Fibroblast of skin of left biceps (primary cell): ENCODE measurements at places on chromosomes 3 and 15.

- no peak for DNase-seq
These were observed 20.8 kb upstream of the ALDH1L1 start for GRCh38 chr3:126201168-126201567.

GRCh38 chr15:78167227-78167888, 18.2 kb downstream of the IDH3A start:
- DNase-seq, result no peak

DNA sequence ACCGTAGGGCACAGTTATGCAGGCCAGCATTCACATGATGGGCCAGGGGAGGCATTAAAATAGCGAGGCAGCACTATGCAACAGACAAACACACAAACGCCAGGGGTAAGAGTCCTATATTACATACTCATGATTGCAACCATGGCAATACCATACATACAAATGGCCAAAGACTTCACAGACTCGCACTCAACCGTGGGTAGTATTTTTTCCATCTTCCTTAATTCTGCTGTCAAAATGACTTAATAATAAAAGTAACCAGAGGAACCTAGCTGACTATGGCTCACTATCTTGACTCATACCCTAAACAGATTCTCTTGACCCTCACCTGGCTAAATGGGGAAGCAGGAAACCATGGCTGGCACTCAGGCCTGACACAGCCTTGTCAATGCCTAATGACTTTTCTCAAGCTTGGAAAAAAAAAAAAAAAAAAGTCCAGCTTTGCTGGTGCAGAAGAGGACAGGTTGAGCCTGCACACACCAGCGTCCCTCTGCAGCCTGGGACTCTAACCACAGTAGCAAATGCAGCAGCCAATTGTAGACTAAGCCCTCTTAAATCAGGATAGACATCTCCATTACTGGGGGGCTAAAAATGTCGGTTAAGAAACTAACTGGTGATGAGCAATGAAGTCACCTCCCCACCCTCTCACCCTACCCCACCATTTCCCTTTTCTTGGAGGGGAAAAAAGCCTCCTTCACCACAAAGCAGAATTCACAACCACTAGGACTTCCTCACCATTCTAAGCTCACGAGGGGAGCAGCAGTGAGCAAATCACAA, 23.1 kb downstream of the CCDC12 start:
- DNase-seq, result no peak

GRCh38 chr3:52054661-52055511, 1.5 kb downstream of the DUSP7 start:
- no peak for DNase-seq

DNA sequence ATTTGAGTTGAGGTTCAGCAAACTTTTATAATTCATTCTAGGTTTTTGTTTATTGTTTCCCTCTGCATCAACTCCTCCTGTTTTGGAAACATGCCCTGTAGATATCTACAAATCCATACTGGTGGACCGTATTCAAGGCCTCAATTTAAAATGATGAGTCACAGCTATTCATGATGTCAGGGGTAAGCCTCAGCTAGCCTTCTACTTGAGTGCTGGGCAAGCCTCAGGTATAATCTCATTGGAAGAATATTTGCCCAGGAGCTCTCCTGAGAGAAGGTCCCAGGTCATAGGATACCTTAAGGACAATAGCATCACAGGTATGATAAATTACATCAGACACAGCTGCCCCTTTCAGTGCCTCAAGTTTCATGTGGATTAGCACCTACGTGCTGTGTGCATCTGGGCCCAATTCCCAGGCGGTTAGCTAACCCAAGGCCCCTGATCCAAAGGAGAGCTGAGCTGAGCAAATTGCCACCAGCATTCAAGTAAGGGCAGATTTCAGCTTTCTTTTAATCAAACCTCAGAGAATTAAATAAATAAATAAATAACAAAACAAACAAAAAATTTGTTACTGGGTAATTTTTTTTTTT, 87.5 kb downstream of the KCNMB2 start:
- no peak for DNase-seq

DNA sequence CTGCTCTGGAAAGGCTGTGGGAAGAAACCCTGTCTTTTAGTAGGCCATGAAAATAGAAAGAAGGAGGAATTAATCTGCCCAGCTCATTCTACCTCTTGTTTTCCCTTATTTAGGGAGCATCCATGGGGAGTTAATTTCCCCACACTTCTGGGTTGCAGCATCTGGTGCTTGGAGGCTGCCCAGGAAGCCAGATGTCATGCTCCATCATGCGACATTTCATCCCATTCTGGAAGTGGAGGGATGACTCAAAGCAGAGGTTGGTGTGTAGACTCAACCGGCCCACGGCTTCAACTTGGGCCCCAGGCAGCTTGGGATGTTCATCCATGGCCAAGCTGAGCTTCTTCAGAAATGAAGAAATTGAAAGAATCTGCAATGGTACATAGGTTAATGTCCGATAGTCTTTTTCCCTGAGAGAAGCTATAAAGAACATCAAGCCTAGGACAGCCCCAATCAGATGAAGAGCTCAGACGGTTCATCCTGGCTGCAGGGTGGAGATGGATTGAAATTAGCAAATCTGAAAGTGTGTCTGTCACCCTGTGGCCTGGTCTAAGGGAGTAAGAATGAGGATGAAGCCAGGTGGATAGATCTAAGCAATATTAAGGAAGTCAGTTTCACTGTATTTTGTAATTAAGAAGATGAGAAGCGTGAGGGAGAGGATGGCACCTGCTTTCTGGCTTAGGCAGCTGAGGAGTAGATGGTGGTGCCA, 24.5 kb upstream of the PROK2 start:
- DNase-seq, result no peak

- DNase-seq, result no peak
These were observed 45.4 kb upstream of the CTDSPL start for GRCh38 chr3:37816271-37816670.

DNA sequence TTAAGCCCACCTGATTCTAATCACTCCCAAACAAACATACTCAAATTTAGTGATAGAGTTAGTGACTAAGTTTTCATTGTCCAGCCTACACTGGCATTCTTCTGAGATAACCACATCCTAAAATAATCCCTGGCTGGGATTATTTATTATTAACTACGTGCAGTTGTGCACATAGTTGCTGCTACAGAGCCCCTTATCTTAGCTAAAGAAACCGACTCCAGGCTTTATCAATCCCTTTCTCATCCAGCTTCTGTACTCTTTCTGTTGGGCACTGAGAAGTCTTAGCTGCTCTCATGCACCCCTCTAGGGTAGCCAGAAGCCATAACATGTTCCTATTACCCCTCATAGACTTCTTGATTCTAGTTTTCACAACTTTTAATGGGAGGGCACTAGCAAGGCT, 208.7 kb downstream of the MBNL1 start:
- no peak for DNase-seq

GRCh38 chr3:67388738-67389137, 265.7 kb downstream of the SUCLG2 start:
- no peak for DNase-seq

DNA sequence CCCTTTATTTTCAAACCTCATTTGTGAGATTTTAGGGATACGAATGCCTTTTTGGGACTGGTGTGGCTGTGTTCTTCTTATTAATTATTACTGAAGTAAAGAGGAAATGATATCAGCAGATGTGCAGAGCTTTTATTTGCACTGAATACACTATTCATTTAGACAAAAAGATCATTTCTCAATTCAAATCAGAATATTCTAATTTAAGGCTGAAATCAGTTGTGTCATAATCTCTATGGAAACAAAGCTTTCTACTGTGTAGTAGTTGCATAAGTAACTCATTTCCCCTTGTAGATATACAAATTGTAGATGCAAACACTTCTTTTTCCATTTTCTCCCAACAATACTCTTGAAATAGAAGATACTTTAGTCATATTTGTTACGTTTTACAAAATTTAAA, 56.0 kb downstream of the PDE8A start:
- no peak for DNase-seq

- DNase-seq, result peak; percentile 67
These were observed 29.7 kb upstream of the SHC4 start for GRCh38 chr15:48993380-48993779.

GRCh38 chr3:138359919-138360868, 11.8 kb downstream of the MRAS start:
- no peak for DNase-seq

- DNase-seq, result no peak
These were observed 63.1 kb upstream of the CSPG5 start for GRCh38 chr3:47641739-47642138.

GRCh38 chr15:48759921-48760320, 50.9 kb downstream of the CEP152 start:
- no peak for DNase-seq

DNA sequence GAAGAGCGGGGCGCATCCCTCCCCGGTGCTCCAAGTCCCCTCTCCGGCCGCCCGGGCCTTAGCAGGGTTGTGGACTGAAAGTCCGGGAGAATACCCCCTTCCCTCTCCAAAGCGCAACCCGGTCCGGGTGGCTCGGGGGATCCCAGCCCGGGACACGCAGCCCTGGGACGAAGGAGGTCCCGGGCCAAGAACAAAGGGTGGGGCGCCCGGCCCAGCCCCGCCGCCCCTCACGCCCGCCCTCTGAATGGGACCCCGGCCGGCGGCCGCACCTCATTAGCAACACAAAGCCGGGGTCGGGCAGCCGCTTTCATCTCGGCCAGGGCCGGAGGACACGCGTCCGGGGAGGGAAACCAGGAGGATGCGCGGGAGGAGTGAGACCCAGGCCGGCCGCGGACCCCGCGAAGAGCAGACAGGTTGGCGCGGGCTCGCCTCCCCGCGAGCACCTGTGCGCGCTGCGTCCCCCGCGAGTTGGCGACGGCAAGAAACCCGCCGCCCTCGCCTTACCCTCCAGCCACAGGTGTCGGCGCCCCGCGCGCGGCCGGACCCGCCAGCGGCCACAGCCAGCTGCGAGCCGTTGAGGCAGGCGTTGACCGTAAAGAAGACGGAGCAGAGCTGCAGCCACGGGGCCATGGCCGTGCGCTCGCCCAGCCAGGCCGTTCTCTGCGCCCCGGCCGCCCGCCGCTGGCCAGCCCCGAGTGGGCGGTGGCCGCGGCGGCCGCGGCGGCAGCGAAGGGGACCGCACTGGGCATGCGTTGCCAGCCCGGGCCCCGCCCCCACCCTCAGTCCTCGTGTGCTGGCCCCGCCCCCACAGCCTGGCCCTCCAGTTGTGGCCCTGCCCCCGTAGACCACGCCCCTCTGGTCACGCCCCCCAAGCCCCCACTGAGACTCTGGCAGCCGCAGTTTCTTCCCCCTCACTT, at the start of gene IL17RD:
TSS of gene IL17RD (minus strand) at position 697 of the 917 bp plus-strand sequence. CDS start at position 630, 67 bp downstream.
- no peak for DNase-seq

DNA sequence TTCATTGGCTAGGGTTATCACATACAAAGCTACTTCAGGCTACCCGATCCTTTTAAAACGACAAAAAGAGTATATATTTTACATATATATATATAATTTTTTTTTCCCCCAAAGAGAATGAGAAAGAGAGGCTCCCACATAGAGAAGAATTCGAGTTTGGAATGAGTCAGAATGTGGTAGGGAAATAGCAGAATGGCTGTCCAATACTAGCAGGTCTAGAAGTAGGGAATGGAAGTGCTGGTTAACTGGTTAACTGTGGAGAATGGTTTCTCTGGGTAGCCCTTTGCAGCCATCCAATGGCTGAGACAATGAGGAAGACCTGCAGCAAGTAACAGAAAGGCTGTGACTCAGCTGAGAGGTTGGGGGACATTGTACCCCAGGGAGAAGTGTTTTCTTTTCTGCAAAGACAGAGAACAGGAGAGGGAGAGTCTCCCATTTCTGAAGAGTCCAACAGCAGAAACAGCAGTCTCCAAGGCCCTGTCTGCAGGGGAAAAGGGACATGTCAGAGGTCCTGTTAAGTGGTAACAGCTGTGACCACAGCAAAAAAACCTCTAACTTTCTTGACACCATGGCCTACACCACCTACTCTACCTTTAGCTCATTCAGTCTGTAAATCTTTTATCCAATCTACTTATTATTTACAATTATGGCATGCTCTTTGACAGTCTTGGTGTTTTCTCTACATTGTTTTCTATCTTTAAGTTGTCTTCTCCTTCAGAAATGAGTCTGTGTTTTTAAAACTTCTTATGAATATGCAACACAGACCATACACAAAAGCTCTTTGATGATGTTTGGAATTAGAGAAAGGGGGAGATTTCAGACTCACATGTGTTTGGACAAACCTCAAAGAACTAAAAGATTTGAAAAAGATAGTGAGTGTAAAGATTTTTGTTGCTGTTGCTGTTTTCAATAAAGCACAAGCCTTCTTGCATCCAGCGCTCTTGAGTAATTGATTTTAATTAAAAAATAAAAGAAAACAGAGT, 116.1 kb upstream of the SLC7A14 start:
- no peak for DNase-seq

DNA sequence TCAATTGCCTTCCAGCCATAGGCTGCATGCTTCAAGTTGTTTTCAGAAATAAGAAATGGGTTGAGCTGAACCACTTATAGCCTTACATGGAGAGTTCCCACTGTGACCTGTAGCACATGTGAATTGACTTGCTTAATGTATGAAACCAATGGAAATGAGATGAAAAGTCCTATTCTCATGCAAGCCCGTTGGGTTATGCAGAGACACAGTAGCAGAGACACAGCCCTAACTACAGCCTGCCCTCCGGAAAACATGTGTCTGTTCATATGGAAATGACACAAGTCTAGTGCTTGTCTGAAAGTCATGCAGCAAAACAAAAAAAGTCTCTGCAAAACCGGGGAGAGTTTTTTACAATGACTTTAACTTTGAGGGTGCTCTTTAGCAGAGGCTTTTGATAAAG, 14.5 kb downstream of the HIGD2B start:
- DNase-seq, result no peak

GRCh38 chr3:172595664-172596393, 72.6 kb upstream of the TNFSF10 start:
- DNase-seq, result no peak

GRCh38 chr15:57281321-57281720, 95.0 kb upstream of the CGNL1 start:
- DNase-seq, result no peak

GRCh38 chr3:160921020-160921635, 165.1 kb downstream of the PPM1L start:
- DNase-seq, result no peak

DNA sequence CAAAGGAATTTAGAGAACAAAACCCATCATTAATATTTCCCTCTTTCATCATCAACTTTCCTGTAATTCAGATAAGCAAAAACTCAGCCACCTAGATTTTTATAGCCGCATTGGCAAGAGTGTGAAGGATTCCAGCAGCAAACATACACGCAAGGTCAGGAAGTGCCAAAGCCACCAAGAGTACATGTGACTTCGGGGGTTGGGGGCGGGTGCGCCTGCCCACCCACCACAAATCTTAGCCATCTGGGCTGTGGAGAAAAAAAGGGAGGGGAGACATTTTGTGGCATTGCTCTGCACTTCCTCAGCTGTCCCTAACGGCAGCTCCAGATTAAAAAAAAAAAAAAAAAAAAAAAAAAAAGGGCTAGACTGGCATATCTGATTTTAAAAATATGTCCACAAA, 148.4 kb downstream of the TNIK start:
- DNase-seq, result no peak

- DNase-seq, result no peak
These were observed 81.8 kb downstream of the WDR76 start for GRCh38 chr15:43908516-43909050.

DNA sequence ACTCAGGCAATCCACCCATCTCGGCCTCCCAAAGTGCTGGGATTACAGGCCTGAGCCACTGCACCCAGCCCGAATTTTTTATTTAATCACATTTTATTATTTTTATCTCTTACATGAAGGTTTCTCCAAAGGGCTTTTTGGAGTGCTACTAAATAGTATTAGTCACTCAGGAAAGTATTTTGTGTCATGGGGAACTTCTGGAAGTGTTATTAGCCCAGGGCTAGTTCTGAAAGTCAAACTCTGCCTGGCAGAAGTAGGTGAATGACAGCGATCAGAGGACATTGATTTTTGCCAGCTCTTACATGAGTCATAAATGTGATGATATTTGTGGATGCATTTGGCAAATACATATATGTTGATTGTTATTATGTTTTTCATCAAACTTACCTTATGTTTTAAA, 48.7 kb downstream of the ZPLD1 start:
- no peak for DNase-seq
